NCI-H510A (cell line): ENCODE measurements at places on chromosomes 3 and 15.

DNA sequence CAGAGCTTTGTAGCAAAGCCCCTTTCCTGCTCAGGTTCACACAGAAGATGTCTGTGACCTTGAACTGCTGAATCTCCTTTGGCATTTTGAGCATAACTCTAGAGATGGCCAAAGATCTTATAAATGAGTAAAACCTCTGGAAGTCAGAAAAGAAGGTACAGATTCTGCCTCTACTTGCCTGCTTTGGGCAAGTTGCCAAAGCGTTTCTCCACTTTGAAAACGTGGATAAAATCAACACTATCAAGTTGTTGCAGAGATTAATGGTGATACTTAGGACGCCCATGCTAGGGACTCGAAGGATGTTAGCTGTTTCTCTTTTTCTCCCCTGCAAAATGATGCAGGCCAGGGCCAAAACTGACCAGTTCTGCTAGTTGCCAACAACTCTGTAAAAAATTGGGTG, 68.0 kb upstream of the CMTM7 start:
- no peak for DNase-seq

GRCh38 chr3:162568706-162569105, 1072.1 kb downstream of the OTOL1 start:
- DNase-seq = no peak

- no peak for DNase-seq
Measured at GRCh38 chr3:65419233-65419632, 619.5 kb downstream of the MAGI1 start.

- no peak for DNase-seq
Measured at GRCh38 chr3:159938714-159939113, 49.9 kb upstream of the IL12A start.

GRCh38 chr15:81400640-81401236, 26.7 kb upstream of the TMC3 start:
- no peak for DNase-seq
